Vagina (tissue), 2 donors: ENCODE measurements at places on chromosomes 2 and 18. TPM values are rescaled to one million over a fixed set of nuclear protein-coding genes. Genes with fewer than 3 reads are reported as not detected.

DNA sequence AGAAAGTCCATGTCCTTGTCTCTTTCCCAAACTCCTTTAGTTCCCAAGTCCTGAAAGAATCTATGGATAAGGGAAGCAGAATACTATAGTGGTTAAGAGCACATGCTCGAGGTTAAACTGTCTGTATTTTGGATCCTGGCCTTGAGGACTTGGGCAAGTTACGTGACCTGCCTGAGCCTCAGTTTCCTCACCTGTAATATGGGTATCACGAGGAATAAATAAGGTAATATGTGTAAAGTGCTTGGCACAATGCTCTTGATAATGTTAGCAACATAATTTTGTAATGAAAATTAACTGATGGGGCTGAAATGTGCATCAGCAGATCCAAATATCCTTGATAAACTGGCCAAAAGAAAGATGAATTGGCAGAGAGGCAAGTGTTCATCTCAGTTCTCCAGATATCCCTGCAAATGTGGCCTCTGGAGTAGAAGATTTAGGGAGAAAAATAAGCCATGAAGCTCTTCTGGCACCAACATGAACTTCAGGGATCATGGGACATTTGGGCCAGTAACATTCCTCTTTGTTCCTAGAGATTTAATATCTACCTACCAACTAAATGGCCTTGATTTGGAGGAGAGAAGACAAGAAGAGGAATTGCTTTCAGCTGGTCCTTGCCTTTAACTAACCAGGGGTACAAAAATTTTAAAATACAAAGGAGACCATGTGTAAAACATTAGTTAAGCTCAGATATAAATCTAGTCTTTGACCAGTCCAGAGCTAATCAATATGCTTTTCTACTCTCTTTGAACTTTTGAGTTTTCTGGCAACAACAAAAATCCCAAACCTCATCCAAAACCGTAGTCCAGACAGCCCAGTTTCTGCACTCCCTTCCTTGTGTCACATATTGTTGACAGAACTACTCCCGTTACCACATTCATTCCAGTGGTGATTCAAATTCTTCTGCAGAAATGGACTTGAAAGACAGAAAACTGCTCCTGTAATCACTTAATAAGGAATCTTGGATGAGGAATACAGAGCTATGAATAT, 52.7 kb upstream of the EML4 start:
- no peak overlapping the region for H3K4me3 ChIP-seq
- no peak overlapping the region for H3K27ac ChIP-seq
- H3K27me3 ChIP-seq, result no peaks in the 10 kb centered on the region
- no peaks in the 10 kb centered on the region for H3K36me3 ChIP-seq

- no peaks in the 10 kb centered on the region for H3K36me3 ChIP-seq
- H3K27me3 ChIP-seq, result no peaks in the 10 kb centered on the region
- no peaks in the 10 kb centered on the region for H3K4me1 ChIP-seq
- DNase-seq, result no peak
- H3K27ac ChIP-seq, result no peak overlapping the region
These were observed 33.5 kb downstream of the LRP2 start for GRCh38 chr2:169328785-169329184.

DNA sequence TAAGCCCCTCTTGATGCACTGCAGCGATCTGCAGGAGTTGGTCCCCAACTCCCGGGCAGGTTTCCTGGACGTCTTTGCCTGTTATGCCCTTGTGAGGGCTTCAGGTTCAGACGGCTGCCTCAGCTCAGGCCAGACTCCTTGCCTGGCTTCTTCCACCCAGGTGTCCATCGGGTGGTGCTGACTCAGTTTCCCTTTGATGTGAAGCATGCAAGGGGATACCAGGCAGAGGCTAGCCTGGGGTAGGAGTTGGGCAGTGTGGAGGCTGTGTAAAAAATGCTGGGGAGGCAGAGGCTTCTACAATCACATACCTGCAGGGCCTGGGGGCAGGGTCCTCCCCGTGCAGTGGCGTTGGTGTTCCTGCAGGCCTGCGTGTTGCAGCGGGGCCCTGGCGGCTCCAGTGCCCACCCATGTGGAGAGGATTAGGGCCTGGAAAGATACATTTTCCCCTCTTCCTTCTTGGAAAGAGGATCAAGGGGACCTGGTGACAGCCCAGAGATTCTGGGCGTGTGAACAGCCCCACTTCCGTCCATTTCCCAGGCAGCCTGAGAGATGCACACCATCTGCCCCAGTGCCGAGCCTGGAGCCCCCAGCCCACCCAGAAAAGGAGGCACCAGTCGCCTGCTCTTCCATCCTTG, 338.3 kb downstream of the DYSF start:
- H3K4me3 ChIP-seq, result no peak overlapping the region
- H3K27ac ChIP-seq, result no peak overlapping the region
- DNase-seq, result no peak
- peaks cover 18% of the 10 kb centered on the region for H3K4me1 ChIP-seq
- no peaks in the 10 kb centered on the region for H3K36me3 ChIP-seq

The EVX2 gene
- total RNA-seq, result 0.98 TPM

The MREG gene
- total RNA-seq, result 11.8 TPM

The CYP1B1 gene
- total RNA-seq, result 88.9 TPM

DNA sequence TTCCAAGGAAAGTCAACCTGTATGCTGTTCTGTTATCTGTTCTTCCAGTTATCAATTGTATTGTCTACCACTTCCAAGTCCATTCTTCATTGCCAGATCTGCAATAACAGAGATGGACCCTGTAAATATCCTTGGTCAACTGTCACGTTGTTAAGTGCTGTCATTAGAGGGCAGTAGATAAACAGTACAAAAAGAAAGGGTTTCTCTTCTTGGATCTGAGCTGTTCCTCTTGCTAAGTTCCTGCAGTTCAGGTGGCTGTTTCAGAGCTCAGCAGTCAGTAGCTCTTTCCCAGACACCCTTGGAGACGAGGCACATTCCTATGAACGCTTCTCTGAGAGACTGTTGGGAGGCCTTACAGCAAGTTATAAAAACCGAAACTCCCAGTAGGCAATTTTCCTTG, 957.1 kb upstream of the CHAC2 start:
- H3K27me3 ChIP-seq, result no peaks in the 10 kb centered on the region
- no peaks in the 10 kb centered on the region for H3K36me3 ChIP-seq
- no peaks in the 10 kb centered on the region for H3K4me1 ChIP-seq
- H3K27ac ChIP-seq, result no peak overlapping the region

- H3K27me3 ChIP-seq, result peaks cover 9% of the 10 kb centered on the region
- peaks cover 40% of the 10 kb centered on the region for H3K4me1 ChIP-seq
- H3K27ac ChIP-seq, result peak overlapping the region; percentile 80
- no peak for DNase-seq
- no peaks in the 10 kb centered on the region for H3K36me3 ChIP-seq
These were observed 1.2 kb downstream of the GATA6 start for GRCh38 chr18:22170421-22171257.

GRCh38 chr2:3361518-3362389, 15.9 kb downstream of the EIPR1 start:
- H3K27ac ChIP-seq, result no peak overlapping the region
- H3K4me3 ChIP-seq, result no peak overlapping the region
- no peaks in the 10 kb centered on the region for H3K27me3 ChIP-seq
- H3K4me1 ChIP-seq, result no peaks in the 10 kb centered on the region

DNA sequence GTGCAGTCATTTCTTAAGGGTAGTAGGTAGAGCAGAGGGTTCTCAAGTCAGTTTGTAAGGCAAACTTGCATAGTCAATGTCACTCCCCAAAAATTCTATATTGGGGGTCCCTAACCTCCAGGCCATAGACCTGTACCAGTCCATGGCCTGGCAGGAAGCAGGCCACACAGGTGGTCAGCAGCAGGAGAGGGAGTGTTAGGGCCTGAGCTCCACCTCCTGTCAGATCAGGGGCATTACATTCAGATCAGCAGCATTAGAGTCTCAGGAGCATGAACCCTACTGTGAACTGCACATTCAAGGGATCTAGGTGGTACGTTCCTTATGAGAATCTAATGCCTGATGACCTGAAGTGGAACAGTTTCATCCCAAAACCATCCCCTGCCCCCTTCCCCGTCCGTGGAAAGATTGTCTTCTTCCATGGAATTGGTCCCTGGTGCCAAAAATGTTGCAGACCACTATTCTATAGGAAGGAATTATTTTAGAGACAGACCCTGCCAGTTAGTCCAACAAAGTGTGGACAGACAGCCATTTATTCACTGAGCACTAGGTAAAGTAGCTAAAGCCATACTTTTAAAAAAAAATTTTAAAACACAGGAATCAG, 6.7 kb downstream of the COA5 start:
- no peaks in the 10 kb centered on the region for H3K27me3 ChIP-seq
- H3K36me3 ChIP-seq, result no peaks in the 10 kb centered on the region
- H3K4me1 ChIP-seq, result peaks cover 24% of the 10 kb centered on the region
- no peak overlapping the region for H3K4me3 ChIP-seq
- DNase-seq, result no peak

DNA sequence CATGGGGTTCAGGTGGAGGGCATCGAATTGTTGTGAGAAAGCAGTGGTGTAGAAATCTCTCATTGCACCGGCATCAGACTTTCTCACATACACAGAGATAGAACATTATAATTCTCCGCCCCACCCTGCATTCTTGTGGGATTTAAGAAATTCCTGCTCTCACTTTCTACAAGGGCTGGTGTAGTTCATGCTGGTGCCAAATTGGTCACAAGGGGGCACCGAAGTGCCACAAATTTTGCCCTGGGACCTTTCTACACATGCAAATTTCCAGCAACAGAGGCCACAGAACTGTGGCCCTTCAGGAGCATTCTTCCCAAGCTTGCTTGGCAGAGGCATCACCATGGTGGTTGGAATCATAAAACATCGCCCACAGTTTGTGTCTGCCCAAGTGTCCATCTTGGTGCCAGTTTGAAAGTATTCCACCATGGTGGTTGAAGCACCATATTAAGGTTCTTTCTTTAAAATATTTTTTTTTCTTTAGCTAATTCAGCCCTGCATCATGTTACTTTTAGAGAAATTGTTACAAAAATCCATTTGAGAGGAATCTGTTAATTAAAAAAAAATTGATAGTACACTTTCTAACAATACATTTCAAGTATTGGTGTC, 521.2 kb upstream of the FANCL start:
- no peak overlapping the region for H3K4me3 ChIP-seq
- H3K36me3 ChIP-seq, result no peaks in the 10 kb centered on the region
- DNase-seq, result no peak
- no peak overlapping the region for H3K27ac ChIP-seq
- no peaks in the 10 kb centered on the region for H3K27me3 ChIP-seq

The TXNDC2 gene
- total RNA-seq, result 0.49 TPM

The B3GNT7 gene
- total RNA-seq, result 7.1 TPM

The CDH7 gene
- total RNA-seq, result not detected

DNA sequence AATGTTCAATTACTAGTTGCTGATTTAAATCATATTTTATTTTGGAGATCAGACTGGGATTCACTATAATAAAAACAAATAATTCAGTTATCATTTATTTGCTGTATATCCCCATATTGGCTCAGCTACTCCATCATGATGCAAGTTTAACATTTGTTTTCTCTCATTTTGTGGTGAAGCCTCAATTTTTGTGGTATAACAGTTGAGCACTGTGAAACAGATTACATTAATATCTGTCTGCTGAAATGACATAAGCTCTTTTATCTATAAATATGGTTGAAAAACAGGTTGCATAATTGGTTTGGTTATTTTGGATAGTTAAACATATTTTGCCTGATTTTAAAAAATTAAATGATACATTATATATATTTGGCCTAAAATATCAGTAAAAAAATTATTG, 67.7 kb downstream of the DPP4 start:
- no peaks in the 10 kb centered on the region for H3K4me1 ChIP-seq
- H3K27ac ChIP-seq, result no peak overlapping the region
- H3K27me3 ChIP-seq, result no peaks in the 10 kb centered on the region
- no peaks in the 10 kb centered on the region for H3K36me3 ChIP-seq
- no peak for DNase-seq

GRCh38 chr2:112692495-112692911, 28.3 kb upstream of the NT5DC4 start:
- H3K27me3 ChIP-seq, result no peaks in the 10 kb centered on the region
- H3K36me3 ChIP-seq, result no peaks in the 10 kb centered on the region
- no peak overlapping the region for H3K4me3 ChIP-seq
- peaks cover 9% of the 10 kb centered on the region for H3K4me1 ChIP-seq
- DNase-seq, result no peak
- H3K27ac ChIP-seq, result no peak overlapping the region

DNA sequence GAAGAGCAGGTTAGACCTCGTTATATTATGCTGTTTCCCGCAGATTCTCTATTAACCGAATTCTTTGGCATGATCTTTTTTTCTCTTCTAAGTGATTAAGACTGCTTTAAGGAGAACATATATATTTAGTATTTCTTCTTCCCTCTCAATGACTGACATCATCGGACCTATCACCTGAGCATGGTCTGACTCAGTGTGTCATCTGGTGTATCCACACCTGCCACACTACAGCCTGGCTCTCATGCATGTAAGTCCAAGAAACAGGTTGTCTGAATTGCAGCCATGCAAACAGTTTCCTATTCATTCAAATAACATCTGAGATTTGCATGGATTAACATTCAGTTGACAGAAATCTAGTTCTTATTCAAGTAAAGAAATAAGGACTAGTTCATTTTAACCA, 55.1 kb upstream of the CWC22 start:
- no peak for DNase-seq
- H3K4me1 ChIP-seq, result no peaks in the 10 kb centered on the region
- H3K27ac ChIP-seq, result no peak overlapping the region

- H3K4me3 ChIP-seq, result no peak overlapping the region
- DNase-seq, result no peak
- no peaks in the 10 kb centered on the region for H3K27me3 ChIP-seq
- H3K4me1 ChIP-seq, result peaks cover 35% of the 10 kb centered on the region
These were observed 83.4 kb downstream of the COL6A3 start for GRCh38 chr2:237330541-237330940.

GRCh38 chr2:98911126-98911375, 25.0 kb downstream of the CRACDL start:
- H3K36me3 ChIP-seq, result no peaks in the 10 kb centered on the region
- no peaks in the 10 kb centered on the region for H3K27me3 ChIP-seq
- no peak overlapping the region for H3K27ac ChIP-seq
- peaks cover 32% of the 10 kb centered on the region for H3K4me1 ChIP-seq

The BOLL gene
- not detected for total RNA-seq

DNA sequence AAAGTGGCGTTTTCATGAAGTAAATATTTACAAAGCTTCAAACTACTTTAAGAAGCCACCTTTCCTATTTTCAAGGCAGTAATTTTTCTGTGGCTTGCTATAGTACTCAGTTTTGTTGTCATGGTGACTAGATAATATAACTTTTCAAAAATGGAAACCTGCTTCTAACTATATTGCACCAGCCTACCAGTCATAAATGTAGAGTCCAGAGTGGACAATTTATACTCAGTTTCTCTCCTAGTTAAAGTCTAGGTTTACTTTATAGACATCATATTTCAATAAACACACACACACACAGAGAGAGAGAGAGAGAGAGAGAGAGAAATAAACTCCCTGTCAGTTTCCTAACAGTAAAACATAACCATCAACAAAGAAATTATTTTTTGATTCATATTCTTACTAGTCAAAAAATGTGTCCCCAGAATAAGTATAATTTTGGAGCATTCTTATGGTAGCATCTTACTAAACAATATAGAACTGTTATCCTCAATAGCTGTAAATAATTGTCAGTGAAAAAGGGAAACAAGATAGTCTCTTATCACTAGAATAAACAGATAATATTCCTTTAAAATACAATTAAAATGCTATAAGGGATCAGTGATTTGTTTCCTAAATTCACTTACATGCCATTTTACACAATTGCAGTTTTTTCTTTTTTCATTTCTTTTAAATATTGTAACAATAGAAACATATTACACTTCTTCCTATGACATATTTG, 163.5 kb upstream of the BOD1L2 start:
- no peaks in the 10 kb centered on the region for H3K27me3 ChIP-seq
- DNase-seq, result no peak
- H3K36me3 ChIP-seq, result no peaks in the 10 kb centered on the region
- H3K4me3 ChIP-seq, result no peak overlapping the region
- no peak overlapping the region for H3K27ac ChIP-seq

The ANKRD23 gene
- total RNA-seq, result 0.98 TPM
